ENCODE measurements at places on chromosomes 1 and 21.

- DNase-seq = peak; percentile 29
These were observed 144.0 kb downstream of the FMN2 start for GRCh38 chr1:240235521-240236288.

- peak; percentile 48 for DNase-seq
These were observed 35.9 kb upstream of the PTGFRN start for GRCh38 chr1:116873680-116874271.

GRCh38 chr1:200319148-200319547 lies 90.7 kb downstream of the ZNF281 start:
- DNase-seq = no peak

- no peak for DNase-seq
These were observed 334.3 kb downstream of the NCAM2 start for GRCh38 chr21:21332492-21332891.

All from cardiac fibroblast (primary cell).